ENCODE measurements at places on chromosomes 6 and 20.

GRCh38 chr20:58597249-58597891 lies 53.7 kb upstream of the STX16 start:
- no peak for DNase-seq

DNA sequence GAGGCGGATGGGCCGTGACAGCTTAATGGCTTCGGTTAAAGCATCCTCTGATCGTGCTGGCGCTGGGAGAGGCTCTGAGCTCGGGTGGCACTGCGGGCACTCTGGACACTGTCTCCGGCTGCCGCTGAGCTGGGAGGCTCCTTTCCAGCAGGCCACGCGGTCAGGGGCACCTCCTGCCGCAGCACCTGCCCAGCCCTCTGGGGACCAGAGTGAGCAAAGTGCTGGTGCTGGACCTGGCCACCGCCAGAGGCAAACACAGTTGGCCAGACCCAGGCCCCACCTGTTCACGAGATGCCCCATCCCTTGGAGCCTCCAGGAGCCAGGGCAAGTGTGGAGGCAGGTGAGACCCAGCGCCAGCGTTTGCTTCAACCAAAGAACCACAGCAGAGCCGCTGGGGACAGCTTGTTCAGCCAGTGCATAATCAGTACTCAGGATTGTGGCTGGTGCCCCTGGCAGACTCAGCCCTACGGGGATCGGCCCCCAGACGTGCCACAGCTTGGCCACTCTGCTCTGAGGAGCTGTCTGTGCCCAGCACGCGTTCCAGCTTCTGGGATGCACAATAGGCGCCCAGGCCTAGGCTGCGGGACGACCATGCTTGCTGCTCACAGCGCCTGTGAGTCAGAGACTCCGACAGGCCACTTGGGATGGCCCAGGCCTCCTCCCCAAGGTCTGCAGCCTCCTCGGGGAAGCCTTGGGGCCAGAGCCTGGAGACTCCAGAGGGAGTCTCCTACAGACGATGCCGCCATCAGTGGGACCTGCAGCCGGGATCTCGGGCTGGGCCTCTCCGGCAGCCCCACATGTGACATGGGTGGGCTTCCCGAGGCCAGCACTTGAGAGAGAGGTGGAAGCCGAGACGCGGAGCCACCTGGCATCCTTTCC lies 38.2 kb upstream of the SLCO4A1 start:
- DNase-seq, result no peak

DNA sequence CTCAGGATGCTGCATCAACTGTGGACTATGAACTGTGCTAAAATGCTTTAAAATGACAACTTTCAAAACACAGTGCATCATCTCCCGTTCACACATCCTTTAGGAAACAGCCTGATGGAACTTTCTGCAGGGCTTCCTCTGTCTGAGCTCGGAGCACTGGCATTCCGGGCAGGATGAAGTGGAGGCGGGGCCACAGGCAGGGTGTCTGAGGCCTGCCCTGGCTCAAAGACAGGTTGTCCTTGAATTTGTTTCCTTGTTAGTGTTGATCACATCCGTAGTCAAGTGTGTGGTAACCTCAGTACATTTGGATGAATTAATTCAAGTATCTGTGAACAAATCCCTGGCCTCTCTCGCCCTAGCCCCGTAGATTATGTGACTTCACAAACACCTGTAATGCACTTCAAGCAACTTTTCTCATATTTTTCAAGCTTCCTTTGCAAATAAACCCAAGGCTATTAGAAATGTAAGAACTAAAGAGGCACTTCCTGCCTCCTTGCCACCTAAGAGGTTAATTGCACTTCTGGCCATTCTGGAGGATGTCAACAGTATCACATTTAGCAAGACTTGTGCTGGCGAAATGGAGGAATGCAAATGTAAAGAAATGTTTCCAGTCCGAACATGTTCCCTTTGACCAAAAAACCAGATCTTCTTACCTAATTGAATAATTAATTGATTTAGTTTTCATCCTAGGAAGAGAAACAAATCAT lies 3.1 kb downstream of the CD93 start:
- no peak for DNase-seq

GRCh38 chr6:116616737-116617053 lies 416 bp downstream of the RSPH4A start:
- no peak for DNase-seq

GRCh38 chr20:3472105-3472504 lies 1.3 kb downstream of the ATRN start:
- no peak for DNase-seq

DNA sequence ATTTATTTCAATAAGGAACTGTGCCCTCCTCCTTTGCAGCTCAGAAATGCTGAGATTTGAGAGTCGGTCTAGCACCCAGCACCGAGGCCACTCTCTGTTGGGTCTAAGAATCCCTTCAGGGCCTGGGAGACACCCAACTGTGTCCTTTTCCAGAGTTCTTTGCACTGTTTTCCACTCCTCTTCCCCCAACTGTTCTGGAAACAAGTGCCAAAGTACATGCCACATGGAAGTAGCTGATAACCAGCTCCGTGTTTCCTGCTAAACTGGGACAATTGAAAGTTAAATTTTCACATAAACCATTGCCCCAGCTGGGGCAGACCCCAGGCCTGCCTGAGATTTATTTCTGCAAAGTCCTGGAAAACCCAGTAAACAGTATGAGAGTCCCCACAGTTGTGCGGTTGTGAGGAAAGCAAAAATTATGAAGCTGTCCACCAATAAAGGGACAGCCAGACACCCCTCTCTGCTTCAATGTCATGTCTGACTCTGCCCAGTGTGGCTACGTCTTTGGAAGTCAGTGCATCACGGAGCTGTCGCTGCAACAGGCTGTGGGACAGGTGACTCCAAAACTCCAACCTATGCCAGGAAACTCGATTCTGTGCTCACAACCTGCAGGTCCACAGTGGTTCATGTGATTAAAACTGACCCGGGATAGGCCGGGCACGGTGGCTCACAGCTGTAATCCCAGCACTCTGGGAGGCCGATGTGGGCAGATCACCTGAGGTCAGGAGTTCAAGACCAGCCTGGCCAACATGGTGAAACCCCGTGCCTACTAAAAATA lies 178.0 kb upstream of the AFDN start:
- DNase-seq, result no peak

DNA sequence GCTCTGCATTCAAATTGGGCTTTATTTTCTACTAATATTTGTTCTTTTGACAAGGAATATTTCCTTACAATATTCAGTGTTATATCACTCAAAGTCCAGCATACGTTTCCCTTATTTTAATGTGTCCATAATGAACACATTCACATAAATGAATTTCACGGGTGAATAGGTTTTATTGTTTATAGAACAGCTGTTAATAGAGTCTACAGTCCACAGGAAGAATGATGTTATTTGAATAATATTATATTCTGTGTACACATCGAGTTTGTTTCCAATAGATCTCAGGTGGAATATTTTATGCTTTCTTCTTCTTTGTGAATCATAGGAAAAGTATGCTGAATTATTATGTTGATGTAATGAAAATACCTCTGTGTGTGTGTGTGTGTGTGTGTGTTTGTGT lies 582.4 kb downstream of the CDH26 start:
- DNase-seq, result no peak

GRCh38 chr20:56426026-56426425 lies 14.0 kb downstream of the CASS4 start:
- no peak for DNase-seq

GRCh38 chr20:3407040-3407770 lies at the start of gene DNAAF9:
DNAAF9 (minus strand) TSS chr20:3407669; CDS start chr20:3407557, 112 bp downstream.
- DNase-seq, result peak; percentile 20

- no peak for DNase-seq
These were observed 12.7 kb downstream of the TP53INP2 start for GRCh38 chr20:34716921-34717229.

GRCh38 chr20:19375395-19375794 lies 163.0 kb downstream of the SLC24A3 start:
- no peak for DNase-seq

DNA sequence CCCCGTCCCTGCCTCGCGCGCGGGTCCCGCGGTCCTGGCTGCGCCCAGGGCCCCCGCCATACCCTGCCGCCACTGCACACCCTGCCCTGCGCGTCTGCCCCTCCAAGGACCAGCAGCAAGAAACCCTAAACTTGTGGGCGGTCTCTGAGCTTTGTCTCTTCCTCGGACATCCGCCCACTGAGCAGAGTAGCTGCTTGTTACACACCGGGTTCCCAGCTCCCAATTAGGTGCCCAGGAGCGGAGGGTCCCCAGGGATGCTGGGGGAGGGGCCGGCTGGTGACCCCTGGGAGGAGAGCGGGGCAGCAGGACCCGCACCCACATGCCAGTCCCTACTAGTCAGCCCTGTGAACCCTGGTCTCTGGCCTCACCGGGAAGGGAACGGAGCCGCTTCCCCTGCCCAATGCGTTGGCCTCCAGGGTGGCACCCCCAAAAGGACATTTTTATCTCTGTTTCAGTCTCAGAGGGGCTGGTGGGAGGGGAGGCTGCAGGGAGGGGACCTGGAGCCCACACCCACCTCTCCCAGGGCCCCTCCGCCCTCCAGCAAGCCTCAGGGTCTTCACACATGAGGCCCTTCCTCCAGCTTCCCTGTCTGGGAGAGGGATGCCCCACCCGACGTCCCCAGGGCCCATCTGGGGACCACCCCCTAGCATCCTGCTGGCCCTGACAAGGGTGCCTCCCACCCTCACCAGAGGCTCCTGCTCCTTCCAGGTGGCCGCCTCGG lies 10.5 kb downstream of the STMN3 start:
- no peak for DNase-seq

DNA sequence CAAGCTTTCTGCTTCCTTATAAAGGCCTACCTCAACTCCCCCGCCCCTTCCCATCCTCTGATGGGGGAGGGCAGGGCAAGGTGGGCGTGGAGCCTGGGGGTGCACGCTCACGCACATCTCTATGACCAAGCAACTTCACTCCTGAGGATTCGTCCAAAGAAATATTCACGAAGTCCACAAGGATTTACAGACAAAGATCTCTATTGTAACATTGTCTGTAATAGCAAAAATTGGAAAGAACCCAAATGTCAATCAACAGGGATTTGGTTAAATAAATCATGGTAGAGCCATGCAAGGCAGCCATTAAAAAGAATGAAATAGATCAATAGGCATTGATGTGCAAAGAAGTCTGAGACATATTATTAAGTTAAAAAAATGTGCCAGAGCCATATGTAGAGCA lies 130.4 kb upstream of the AFDN start:
- DNase-seq, result no peak

DNA sequence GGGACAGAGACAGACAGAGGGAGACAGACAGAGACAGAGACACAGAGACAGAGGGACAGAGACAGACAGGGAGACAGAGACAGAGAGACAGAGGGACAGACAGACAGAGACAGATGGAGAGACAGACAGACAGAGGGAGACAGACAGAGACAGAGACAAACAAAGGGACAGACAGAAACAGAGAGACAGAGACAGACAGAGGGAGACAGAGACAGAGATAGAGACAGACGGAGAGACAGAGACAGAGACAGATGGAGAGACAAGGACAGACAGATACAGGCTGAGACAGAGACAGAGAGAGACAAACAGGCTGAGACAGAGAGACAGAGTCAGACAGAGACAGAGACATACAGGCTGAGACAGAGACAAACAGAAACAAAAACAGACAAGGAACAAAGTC lies 39.4 kb upstream of the PHACTR3 start:
- DNase-seq, result no peak

- DNase-seq, result no peak
These were observed 63.7 kb downstream of the IGF2R start for GRCh38 chr6:160032538-160032937.

DNA sequence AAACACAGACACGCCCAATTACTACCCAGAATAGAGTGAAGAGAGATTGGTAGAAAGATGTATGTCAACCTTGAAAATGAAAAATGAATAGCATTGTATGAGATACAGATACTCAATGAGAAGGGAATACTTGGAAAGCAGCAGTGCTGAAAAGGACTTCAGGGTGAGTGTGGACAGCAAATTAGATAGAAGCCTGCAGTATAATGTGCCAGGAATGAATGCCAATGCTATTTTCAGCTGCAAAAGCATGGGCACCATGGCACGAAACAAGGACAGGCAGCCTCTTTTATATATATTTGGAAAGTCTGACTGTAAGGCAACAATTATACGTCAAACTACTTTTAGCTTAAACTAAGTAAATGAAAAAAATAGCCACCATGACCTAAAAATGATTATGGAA lies 118.2 kb downstream of the PTCHD4 start:
- no peak for DNase-seq

GRCh38 chr6:41712651-41713103 lies 22.7 kb downstream of the TFEB start:
- no peak for DNase-seq

- no peak for DNase-seq
These were observed 605 bp downstream of the CDC5L start for GRCh38 chr6:44388135-44388487.

- DNase-seq, result no peak
These were observed 15.9 kb downstream of the TPD52L1 start for GRCh38 chr6:125169522-125169921.

- no peak for DNase-seq
These were observed 26.3 kb downstream of the FAM50B start for GRCh38 chr6:3875486-3875885.

- DNase-seq, result no peak
These were observed 156.6 kb downstream of the KLHL32 start for GRCh38 chr6:97081010-97081590.

- no peak for DNase-seq
These were observed 188.3 kb upstream of the KCNG1 start for GRCh38 chr20:51211191-51211590.

- no peak for DNase-seq
These were observed 663.5 kb downstream of the EPM2A start for GRCh38 chr6:145071836-145072235.
